DMS 273 treated with DMSO at 0.1 percent for 48 hours (cell line): ENCODE measurements at places on chromosomes 1 and 21.

GRCh38 chr1:203038217-203038741 is 12.0 kb downstream of the PPFIA4 start:
- DNase-seq, result peak; percentile 30

DNA sequence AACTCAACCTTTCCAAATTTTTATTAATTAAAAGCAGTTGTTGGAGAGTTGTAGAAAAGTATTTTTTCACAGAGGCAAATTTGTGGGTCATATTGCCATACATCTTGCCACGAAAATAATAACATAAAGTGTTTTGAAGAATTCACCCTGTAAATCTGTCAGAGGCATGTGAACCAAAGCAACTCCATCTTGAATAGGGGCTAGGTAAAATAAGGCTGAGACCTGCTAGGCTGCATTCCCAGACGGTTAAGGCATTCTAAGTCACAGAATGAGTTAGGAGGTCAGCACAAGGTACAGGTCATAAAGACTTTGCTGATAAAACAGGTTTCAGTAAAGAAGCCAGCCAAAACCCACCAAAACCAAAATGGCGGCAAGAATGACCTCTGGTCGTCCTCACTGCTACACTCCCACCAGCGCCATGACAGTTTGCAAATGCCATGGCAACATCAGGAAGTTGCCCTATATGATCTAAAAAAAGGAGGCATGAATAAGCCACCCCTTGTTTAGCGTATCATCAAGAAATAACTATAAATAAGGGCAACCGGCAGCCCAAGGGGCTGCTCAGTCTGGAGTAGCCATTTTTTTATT is 4.4 kb upstream of the CNN3 start:
- DNase-seq, result no peak

GRCh38 chr1:169529068-169529642 is 43.4 kb upstream of the SLC19A2 start:
- no peak for DNase-seq

DNA sequence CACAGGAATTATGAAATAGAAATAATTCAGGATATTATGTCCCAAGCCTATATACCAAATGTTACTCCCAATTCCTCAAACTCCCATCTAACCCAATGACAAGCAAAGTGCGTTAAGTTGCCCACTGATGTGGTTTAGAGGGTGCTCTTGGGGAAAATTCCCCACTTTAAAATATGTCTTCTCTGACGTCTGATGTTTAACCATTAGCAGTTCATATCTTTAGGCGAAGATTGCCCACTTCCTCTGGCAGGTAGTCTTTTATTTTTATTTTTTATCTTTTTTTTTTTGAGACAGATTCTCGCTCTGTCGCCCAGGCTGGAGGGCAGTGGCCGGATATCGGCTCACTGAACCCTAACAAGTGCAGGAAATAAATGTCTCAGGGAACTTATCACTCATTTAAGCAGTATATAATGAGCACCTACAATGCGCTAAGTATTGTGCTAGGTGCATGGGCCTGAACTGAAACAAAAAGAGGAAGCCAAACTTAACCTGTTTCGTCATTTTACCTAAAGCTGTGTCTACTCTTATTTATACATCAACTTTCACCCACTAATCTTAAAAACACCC is 1.3 kb upstream of the LYST start:
- no peak for DNase-seq

DNA sequence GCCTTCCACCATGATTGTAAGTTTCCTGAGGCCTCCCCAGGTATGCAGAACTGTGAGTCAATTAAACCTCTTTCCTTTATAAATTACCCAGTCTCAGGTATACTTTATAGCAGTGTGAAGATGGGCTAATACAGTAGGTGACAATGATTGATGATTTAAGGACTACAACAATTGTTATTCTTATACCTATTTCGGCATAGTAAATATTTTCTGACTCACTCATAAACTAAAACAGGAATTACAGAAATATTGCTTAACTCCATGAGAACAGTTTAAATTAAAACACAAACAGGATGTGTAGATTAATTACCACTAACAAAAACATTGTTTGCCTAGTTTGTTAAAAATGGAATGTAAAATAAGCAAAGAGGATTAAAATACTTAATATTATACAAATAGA is 839.9 kb downstream of the LTN1 start:
- no peak for DNase-seq

DNA sequence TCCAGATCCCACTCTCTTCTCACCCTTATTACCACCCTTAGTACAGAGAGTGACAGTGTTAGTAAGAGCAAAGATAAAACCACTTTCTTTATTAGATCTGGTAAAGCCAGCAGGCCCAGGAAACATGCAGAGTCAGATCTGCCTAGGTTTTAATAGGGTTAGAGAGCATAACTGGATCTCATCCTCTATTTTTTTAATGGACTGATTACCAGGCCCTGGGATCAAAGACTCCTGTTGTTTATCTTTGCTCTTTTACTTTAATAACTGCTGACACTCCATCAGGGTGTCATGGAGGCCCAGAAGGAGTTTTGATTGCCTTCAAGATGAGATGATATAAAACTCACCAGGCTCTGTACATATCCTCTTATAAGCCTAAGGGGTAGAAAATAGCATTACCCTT is 45.3 kb upstream of the RGS5 start:
- DNase-seq, result no peak

DNA sequence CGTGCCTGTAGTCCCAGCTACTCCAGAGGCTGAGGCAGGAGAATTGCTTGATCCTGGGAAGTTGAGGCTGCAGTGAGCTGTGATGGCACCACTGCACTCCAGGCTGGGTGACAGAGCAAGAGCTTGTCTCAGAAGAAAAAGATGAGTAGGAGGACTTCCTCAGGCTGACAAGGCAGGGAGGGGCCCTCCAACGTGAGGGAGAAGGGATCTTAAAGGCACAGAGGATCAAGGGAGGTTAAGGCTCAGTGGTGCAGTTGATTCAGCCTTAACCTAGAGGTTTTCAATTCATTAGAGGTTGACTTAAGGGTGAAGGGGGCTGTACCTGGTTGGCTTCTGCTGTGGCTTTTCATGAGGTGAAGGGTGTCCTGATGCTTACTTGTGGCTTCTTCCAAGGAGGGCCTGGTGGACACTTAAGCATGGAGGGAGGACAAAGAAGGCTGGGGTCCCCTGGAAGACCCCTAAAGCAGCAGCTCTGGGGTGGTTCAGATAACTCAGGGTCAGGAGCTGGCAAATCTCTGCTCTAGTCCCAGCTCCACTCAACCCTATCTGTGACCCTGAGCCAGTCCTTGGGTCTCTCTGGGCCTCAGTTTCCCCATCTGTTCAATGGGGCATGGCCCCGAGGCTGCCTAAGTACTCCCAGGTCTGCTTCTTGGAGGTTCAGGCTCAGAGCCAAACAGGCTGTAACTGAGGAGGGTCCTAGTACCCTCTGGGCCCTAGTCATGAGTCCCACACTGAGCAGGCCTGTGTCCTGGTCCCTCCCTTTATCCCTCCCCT is 6.3 kb downstream of the EXTL1 start:
- peak; percentile 36 for DNase-seq
